Substantia nigra (tissue), 51 donors: ENCODE measurements at places on chromosomes 12 and 14.

GRCh38 chr14:95871531-95871930 is 5.1 kb upstream of the TUNAR start:
- DNase-seq = no peak

GRCh38 chr14:95857275-95857674 is 19.4 kb upstream of the TUNAR start:
- DNase-seq = no peak

DNA sequence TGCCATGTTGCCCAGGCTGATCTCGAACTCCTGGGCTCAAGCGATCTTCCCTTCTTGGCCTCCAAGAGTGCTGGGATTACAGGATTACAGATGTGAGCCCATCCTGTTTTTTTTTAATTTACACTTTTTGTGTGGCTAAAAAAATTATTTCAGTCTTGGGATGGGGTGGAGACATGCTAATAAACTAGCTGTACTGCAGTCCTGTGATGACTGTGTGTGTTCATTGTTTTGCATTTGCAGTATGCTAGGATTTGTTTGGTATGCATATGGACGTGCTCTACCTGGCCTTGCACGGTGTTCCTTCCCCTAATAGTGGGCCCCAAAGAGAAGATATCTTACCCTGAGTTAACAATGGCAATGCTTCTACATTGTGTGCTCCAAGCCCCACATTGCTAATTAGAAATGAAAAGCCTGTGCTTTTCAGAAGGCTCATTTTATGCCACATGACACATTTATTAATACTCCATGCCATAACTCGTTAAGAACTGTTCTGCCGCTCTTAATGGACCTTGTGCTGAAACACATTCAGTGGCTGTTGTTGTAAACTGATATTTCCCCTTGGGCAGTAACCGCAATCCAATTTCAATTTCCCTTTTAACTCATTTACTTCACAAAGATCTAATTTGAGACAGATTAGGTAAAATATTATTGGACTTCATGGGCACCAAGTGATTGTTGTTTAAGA is 86.4 kb downstream of the SCN8A start:
- DNase-seq = no peak

- DNase-seq = no peak
Observed at GRCh38 chr14:100855256-100855930, 29.5 kb downstream of the MEG3 start.

DNA sequence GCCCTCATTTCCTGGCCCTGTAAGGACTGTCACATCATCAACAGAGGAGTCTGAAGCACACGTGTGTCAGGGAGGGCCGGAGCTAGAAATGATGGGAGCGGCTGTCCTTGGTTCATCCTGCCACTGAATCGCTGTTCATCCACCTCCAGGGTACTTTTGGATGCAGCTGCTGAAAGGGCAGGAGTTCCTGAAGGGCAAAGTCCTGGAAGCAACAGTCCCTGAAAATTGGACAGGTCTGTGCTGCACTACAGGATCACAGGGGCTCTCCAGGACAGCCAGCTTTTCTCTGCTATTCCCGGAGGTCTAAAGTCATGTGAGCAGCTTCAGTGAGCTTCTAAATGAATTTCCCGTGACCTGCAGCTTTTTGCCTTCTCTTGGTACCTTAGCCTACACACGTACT is 17.7 kb downstream of the POU6F1 start:
- no peak for DNase-seq

DNA sequence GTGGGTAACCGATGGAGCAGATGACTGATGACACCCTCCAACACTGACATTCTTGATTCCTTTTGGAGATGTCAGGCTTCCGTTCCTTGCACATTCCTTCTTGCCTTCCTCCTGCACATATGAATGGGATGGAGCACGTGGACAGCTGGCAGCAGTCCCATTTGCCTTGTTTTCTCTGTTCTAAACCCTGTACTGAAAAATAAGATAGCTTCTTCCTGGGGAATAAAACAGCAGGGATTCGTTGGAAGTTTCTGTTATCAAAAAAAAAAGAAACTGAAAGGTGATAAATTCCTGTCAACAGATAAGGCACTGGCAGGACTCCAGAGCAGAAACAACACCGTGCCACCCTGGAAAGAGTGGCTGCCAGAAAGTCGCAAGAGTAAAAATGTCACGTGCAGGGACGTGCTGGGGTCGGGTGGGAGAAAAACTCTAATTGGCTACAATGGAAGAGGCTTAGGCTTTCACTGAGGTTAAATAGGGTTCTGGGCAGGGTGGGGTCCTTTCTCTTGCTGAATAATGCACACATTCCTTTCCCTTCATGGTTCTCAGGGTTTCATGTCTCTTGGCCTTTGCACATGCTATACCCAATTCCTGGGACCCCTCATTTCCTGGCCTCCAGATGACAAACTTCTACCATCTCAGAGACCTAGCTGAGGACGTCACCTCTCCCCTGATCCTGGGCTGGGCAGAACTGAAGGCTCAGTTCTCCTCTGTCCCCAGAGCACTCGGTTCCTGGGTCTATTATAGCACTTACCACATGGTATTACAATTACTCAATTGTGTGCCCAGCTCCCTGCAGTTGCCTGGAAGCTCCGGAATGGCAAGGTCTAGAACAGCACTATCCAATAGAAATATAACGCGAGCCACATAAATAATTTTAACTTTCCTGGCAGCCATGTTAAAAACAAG is 7.0 kb upstream of the NUAK1 start:
- peak; percentile 38 for DNase-seq

DNA sequence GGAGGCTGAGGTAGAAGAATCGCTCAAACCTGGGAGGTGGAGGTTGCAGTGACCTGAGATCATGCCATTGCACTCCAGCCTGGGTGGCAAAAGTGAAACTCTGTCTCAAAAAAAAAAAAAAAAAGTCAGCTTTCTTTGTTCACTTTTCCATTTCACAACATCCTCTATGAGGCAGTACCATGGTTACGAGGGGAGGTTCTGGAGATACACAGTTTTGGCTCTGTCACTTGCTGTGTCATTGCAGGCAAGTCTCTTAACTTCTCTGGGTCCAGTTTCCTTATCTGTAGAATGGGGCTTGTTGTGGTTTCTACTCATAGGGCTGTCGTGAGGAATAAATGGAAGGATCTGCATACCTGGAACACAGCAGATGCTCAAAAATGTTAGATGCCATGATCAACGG is 75.6 kb upstream of the SLC24A4 start:
- no peak for DNase-seq

GRCh38 chr12:85872497-85873091 is 1.5 kb upstream of the NTS start:
- DNase-seq = no peak

DNA sequence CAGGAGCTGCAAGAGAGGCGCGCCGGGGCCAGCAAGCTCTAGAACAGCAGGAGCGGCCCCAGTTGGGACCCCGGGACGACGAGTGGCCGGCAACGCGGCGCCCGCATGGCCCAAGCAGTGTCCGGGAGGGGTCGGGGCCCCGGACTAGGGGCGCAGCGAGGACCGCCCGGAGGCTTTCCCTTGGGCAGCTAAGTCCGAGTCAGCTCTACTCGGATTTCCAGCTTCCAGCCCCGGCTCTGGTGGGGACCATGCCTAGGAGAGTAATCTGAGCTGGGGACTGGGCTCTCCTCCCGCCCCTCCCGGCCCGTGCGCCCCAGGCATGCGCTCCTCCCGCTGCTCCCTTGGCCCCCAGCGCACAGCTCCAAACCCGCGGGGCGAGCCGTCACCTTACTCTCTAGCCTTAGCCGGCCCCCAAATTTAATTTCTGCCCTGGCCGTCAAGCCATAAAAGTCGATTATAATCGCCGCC is 41.6 kb upstream of the CAPRIN2 start:
- no peak for DNase-seq

DNA sequence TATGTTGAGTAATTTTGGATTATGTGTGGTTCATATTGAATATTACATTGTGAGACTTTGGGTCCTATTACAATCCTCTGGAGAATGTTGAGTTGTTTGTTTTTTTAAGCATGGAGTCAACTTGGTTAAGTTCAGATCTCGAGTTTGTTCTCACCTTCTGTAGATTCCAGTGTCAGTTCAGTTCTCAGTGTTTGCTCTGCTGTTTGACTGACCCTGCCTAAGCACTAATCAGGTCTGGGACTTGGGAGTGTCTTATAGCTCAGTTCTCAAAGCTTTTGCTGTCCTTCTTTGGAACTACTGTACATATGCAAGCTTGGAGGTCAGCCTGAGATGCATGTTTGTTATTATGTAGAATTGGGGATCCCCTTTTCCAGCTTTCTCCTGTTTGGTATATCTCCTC is 63.1 kb downstream of the DIP2B start:
- DNase-seq = no peak

GRCh38 chr12:19872621-19873540 is 433.6 kb downstream of the AEBP2 start:
- DNase-seq = no peak

DNA sequence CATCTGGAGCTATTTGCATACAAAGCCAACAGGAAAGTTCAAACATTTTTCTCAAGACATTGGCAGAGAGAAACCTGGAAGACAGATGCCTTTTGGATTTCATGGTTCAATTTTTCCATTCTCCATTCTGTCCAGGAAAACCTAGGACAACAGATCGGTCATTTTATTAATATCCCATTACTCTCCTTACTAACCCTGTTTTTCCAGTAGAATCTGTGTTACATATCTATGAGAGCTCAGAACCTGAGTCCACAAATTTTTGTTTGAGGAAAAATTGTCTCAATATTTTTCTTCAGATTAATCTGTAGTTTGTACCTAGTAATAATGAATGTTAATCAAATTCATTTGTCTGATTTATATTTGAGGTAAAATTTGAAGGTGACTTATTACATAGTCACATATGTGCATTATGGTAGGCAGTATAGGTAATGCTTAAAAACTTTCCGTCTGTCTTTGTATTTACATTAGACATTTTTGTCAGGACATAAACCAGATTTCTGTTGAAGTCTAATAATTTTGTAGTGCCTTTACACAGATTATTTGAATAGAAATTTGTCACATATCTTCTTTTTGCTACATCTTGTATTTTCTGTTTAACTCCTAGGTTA is 75.3 kb downstream of the CCDC91 start:
- DNase-seq = no peak

- DNase-seq = no peak
Observed at GRCh38 chr12:117792471-117792870, 176.3 kb downstream of the KSR2 start.

DNA sequence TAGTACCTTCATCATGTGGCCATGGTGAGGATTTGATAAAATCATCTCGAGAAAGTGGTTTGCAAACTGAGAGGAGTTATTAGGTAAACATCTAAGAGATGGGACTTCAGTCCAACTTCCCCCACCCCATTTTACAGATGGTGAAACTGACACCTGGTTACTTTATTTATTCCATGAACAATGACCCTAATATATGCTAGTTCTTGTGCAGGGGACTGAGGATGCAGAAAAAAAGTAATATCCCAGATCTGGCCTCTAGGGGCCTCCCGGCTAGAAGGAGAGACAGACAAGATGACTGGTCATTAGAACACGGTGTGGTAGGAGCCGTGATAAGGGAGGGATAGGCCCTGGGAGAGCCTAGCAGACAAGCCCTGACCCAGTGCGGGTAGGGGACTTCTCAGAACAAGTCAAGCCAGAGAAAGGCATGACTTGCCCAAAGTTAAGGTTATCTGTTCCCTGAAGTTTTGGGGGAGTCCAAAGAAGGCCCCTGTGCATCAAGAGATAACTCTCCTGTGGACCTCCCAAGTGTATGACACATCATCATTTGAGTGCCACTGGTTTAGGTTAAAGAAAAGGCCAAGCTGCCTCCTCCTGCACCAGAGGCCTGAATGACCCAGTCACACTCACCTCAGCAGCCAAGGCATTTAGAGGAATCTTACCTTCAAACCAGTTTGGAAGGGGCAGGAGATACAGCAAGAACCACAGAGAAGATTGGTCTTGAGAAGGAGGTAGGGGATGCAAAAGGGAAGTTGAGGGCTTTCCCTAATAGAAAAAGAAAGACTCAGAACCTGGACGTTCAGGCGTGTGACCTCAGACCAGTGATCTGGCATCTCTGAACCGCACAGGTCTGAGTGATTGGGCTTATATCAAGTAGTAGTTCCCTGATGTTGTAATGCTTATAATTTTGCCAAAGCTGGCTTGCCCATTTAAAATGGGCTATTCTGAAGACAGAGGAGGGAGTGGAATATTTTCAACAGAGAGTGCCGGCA is 1.6 kb downstream of the CMKLR1 start:
- no peak for DNase-seq

DNA sequence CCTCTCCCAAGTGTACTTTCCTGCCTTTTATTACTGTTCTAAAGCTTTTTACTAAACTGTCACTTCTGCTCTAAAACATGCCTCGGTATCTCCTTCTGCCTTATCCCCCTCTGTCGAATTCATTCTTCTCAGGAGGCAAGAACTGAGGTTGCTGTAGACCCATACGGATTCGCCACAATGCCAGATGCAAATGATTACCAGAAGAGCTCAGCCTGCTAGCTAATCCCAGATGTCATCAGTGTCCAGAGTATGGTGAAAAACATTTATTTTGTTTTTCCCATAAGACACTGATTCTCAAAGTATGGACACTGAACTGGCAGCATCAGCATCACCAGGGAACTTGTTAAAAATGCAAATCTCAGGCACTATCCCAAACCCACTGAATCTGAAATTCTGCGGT is 359.3 kb downstream of the TMTC2 start:
- DNase-seq = no peak

- no peak for DNase-seq
Observed at GRCh38 chr12:113610698-113611097, 139.0 kb upstream of the LHX5 start.
